ENCODE measurements at places on chromosomes 12 and 14.

DNA sequence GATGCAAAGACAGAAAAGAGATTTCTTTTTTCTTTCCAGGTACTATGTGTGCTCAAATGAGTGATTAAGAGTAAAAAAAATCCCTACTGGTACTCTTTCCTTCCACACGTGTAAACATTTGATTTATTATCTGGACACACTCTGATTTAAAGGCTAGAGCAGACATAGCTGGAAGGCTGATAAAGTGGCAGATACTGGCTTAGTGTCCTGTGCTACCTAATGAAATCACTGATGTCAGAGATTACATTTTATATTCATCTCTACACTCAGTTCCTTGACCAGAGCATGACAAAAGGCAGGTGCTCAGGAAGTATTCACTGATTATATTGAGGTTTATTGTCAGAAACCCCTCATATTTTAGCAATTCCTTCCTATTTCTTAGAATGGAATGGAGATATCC, 136.6 kb upstream of the SLC38A2 start:
- DNase-seq: no peak

GRCh38 chr12:2413999-2414792, 361.4 kb downstream of the CACNA1C start:
- DNase-seq: no peak

DNA sequence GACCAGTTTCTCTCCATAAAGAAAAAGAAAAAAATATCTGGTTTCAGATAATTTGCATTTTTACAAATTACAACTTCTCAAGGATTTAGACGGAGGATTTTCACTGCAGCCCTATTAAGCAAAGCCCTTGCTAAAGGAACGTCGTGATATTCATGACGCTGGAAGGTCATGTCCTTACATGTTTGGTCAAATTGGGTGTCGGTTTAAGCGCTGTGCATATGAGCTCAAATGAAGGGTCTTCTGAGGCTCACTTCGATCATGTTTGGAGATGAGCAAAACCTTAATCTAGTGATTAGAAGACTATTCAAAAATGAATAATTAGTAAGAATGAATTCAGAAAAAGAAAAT, 67.3 kb upstream of the USP15 start:
- DNase-seq: no peak

GRCh38 chr14:88181072-88181471, 142.0 kb downstream of the KCNK10 start:
- DNase-seq: no peak

DNA sequence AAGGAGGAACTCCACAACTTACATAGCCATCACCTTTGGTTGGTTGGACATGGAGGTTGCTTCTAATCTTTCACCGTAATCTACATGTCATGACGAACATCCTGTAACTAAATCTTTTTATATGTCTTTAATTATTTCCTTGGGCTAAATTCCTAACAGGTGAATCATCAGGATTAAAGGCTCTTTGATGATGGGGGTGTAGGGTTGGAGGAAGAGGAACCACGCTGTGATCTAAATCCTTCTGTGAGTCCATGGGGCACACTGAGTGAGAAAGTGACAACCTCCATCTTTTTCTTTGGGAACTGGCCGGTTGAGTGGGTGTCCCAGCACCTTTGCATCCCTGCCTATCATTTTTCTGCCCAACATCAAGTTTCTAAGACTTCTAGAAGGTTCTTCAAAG, 31.1 kb upstream of the MAP1LC3B2 start:
- no peak for DNase-seq

DNA sequence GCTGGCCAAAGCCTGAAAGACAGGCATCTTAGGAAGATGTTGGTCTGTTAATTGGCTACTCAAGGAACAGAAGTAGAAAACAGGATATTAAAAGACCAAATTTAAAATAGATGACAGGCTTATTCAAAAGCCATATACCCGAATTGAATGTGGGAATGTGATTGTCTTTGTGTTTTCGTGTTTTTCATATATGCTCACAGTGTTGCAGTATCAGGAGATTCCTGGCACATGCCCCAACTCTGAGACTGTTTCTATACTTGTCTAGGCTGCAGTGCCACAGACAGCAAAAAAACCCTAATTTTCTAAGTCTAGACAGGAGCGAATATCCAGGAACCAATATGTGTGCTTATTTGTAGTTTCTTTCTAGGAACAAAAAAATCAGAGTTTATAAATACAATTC, 57.4 kb upstream of the KRR1 start:
- DNase-seq: no peak
